Osteoblast (primary cell): ENCODE measurements at places on chromosomes 5 and 9. TPM values are rescaled to one million over a fixed set of nuclear protein-coding genes. Genes with fewer than 3 reads are reported as not detected.

AGXT2 gene
- not detected in 2 replicates for total RNA-seq

ZFP2 gene
- total RNA-seq: 1.2 and 1.4 TPM in 2 replicates

DNA sequence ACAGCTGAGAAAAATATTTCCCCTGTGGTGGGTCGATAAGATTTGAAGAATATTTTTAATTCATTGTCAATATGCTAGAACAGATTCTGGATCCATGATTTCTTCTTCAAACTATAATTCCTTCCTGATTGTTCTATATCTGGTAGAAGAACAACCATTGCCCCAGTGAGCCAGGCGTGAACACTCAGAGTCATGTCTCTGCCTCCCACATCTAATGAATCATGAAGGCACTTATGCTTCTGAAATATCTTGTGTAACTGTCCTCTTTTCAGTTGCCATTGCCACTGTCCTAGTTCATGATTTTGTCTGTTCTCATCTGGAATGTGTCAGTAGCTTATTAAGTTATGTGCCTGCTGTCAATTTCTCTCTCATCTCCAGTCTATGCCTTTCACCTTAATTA is 40.0 kb downstream of the GABRG2 start:
- H3K4me3 ChIP-seq: no peak overlapping the region
- DNase-seq: no peak
- H3K27me3 ChIP-seq: no peaks in the 10 kb centered on the region
- no peaks in the 10 kb centered on the region for H3K4me1 ChIP-seq
- no peaks in the 10 kb centered on the region for H3K36me3 ChIP-seq
- no peak overlapping the region for H3K27ac ChIP-seq

DNA sequence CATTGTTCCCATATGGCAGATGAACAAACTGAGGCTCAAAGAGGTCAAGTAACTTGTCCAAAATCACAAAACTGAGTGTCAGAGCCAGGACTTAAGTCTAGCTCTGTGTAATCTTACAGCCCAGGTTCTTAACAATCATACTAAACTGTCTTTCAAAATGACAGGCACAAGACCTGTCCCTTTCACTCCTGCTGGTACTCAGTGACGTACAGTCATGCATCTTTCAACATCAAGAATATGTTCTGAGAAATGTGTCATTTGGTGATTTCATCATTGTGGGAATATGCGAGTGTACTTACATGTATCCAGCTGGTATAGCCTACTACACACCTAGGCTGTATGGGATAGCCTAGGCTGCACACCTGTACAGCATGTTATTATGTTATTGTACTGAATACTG is 646.8 kb upstream of the WWC1 start:
- H3K27me3 ChIP-seq: no peaks in the 10 kb centered on the region
- no peak for DNase-seq
- H3K27ac ChIP-seq: peak overlapping the region; percentile 94
- peaks cover 36% of the 10 kb centered on the region for H3K4me1 ChIP-seq
- no peak overlapping the region for H3K4me3 ChIP-seq

GRCh38 chr5:57911438-57911837 is 428.8 kb upstream of the ACTBL2 start:
- no peak for DNase-seq
- H3K27me3 ChIP-seq: no peaks in the 10 kb centered on the region
- H3K27ac ChIP-seq: no peak overlapping the region
- H3K4me3 ChIP-seq: no peak overlapping the region
- no peaks in the 10 kb centered on the region for H3K4me1 ChIP-seq
- no peaks in the 10 kb centered on the region for H3K36me3 ChIP-seq

- H3K4me1 ChIP-seq: peaks cover 30% of the 10 kb centered on the region
- H3K36me3 ChIP-seq: no peaks in the 10 kb centered on the region
- no peak for DNase-seq
- H3K27me3 ChIP-seq: no peaks in the 10 kb centered on the region
These were observed 47.0 kb downstream of the SLC44A1 start for GRCh38 chr9:105291422-105291859.

PTGES gene
- 70.9 and 115 TPM in 2 replicates for total RNA-seq

GRCh38 chr9:99309141-99309939 is 87.3 kb downstream of the SEC61B start:
- no peak overlapping the region for H3K4me3 ChIP-seq
- peaks cover 6% of the 10 kb centered on the region for H3K27me3 ChIP-seq
- H3K27ac ChIP-seq: no peak overlapping the region
- no peaks in the 10 kb centered on the region for H3K4me1 ChIP-seq
- no peak for DNase-seq
- no peaks in the 10 kb centered on the region for H3K36me3 ChIP-seq

SLC6A19 gene
- total RNA-seq: not detected in 2 replicates

GRCh38 chr5:150500328-150500841 is 7.5 kb upstream of the NDST1 start:
- peaks cover 44% of the 10 kb centered on the region for H3K36me3 ChIP-seq
- H3K27ac ChIP-seq: peak overlapping the region; percentile 77
- DNase-seq: no peak
- H3K4me3 ChIP-seq: no peak overlapping the region
- peaks cover 91% of the 10 kb centered on the region for H3K4me1 ChIP-seq

ANGPTL2 gene
- 39.8 and 72.5 TPM in 2 replicates for total RNA-seq

MORN5 gene
- total RNA-seq: 0.36 TPM in 1 of 2 replicates, not detected in the other

GRCh38 chr9:104025945-104026344 is 68.2 kb upstream of the SMC2 start:
- H3K4me1 ChIP-seq: no peaks in the 10 kb centered on the region
- DNase-seq: no peak
- no peak overlapping the region for H3K27ac ChIP-seq
- H3K36me3 ChIP-seq: no peaks in the 10 kb centered on the region
- no peaks in the 10 kb centered on the region for H3K27me3 ChIP-seq

C7 gene
- total RNA-seq: 0.36 and 0.88 TPM in 2 replicates

CD72 gene
- 2.7 and 2.9 TPM in 2 replicates for total RNA-seq

C9orf50 gene
- total RNA-seq: under 0.01 and 0.36 TPM in 2 replicates

GRCh38 chr9:81374459-81375186 is 314.7 kb downstream of the TLE1 start:
- H3K27ac ChIP-seq: no peak overlapping the region
- H3K4me3 ChIP-seq: no peak overlapping the region
- DNase-seq: peak; percentile 47
- H3K27me3 ChIP-seq: no peaks in the 10 kb centered on the region
- no peaks in the 10 kb centered on the region for H3K36me3 ChIP-seq

CD14 gene
- total RNA-seq: 1.8 and 4.0 TPM in 2 replicates

PCDHB16 gene
- 1.1 and 3.5 TPM in 2 replicates for total RNA-seq

- no peak overlapping the region for H3K4me3 ChIP-seq
- DNase-seq: no peak
- no peaks in the 10 kb centered on the region for H3K4me1 ChIP-seq
- H3K36me3 ChIP-seq: no peaks in the 10 kb centered on the region
- no peaks in the 10 kb centered on the region for H3K27me3 ChIP-seq
These were observed 53.0 kb upstream of the FAM120A start for GRCh38 chr9:93398471-93398870.

ZDHHC11 gene
- 1.2 and 1.8 TPM in 2 replicates for total RNA-seq

- H3K4me1 ChIP-seq: peaks cover 4% of the 10 kb centered on the region
- peaks cover 5% of the 10 kb centered on the region for H3K27me3 ChIP-seq
- no peak overlapping the region for H3K4me3 ChIP-seq
- no peak overlapping the region for H3K27ac ChIP-seq
These were observed 14.9 kb downstream of the FCN2 start for GRCh38 chr9:134895567-134895907.

DNA sequence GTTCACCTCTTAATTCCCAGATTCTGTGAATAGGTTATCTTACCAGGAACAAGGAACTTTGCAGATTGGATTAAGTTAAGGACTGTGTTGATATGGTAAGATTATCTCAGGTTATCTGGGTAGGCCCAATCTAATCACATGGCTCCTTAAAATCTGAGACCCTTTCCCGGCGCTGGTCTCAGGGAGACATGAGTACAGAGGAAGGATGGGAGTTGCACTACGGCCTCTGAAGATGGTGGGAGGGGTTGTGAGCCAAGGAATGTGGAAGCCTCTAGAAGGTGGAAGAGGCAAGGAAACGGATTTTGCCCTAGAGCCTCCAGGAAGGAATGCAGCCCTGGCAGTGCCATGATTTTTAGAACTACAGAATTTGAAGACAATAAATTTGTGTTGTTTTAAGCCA is 95.1 kb downstream of the AK8 start:
- no peak for DNase-seq
- H3K4me1 ChIP-seq: no peaks in the 10 kb centered on the region
- H3K4me3 ChIP-seq: no peak overlapping the region
- H3K27me3 ChIP-seq: peaks cover 17% of the 10 kb centered on the region
- no peak overlapping the region for H3K27ac ChIP-seq
- no peaks in the 10 kb centered on the region for H3K36me3 ChIP-seq

DNA sequence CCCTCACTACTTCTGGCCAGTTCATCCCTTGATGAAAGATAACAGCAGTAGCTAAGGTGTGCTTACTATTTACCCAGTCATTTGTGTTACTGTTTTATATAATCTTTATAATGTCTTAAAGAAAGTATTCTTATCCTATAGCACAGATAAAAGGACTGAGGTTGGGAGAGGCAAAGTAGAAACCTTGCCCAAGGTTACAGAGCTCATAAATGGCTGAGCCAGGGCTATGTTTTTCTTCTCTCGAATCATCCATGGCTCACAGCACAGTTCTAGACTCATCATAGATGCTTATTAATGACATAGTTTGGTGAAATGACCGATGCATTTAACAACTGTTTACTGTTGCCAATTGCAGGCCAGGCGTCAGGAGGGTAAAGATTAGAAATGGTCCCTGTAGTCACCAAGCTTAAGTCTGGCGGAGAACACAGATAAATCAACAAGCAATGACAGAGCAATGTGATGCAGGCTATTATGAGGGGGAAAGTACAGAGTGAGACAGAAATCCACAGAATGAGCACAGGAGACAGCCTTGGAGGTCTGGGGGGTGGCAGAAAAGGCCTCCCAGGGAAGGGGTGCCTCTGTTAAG is 65.6 kb upstream of the ZNF622 start:
- H3K4me1 ChIP-seq: no peaks in the 10 kb centered on the region
- no peak for DNase-seq
- H3K27me3 ChIP-seq: peaks cover 2% of the 10 kb centered on the region

DNA sequence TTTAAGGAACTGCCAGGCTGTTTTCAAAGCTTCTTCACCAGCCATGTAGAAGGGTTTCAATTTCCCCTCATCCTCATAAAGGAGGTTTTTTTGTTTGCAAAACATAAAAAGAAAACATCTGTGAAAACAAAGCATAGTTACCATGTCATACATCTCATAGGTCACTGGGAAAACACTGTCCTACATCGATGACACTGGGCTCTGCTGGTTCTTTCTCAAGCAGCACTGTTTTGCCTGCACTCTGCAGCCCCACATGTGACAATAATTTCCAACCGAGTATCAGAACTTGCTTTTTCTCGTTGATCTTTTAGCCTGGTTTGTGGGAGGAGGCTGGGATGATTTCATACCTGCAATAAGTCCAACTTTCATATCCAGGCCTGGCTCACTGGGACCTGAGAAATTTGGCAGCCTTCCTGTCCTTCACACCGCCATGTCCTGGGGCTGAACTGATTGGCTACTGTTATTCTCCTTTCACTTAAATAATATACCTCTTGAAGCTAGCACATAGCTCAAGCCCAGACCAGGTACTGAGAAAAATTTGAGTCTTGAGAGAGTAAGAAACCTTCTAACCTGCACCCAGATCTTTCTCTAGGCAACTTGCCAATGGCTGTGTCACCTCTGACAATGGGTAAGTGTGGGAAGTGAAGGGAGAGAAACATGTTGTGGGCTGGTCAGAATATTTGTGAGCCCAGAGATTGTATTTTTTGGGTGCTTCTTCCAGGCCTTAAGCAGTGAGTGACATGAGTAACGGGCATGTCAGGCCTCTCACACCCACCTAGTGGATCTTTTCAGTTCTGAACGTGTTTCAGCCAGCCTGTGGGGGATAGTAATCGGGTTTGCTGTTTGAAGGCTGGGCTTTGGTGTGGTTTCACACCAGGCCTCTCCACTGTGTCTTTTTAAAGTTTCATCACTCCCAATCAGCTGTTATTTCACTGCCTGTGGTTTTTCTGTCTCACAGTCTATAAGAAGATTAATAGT is 502.8 kb downstream of the NTRK2 start:
- no peak overlapping the region for H3K27ac ChIP-seq
- no peaks in the 10 kb centered on the region for H3K36me3 ChIP-seq
- H3K27me3 ChIP-seq: no peaks in the 10 kb centered on the region
- no peaks in the 10 kb centered on the region for H3K4me1 ChIP-seq
- no peak overlapping the region for H3K4me3 ChIP-seq
- no peak for DNase-seq

- H3K27me3 ChIP-seq: no peaks in the 10 kb centered on the region
- H3K4me3 ChIP-seq: no peak overlapping the region
- H3K27ac ChIP-seq: no peak overlapping the region
- DNase-seq: no peak
- H3K36me3 ChIP-seq: no peaks in the 10 kb centered on the region
These were observed 428.6 kb downstream of the PSAT1 start for GRCh38 chr9:78725503-78725902.

EFCAB9 gene
- total RNA-seq: not detected in 2 replicates

BAG1 gene
- 29.3 and 35.9 TPM in 2 replicates for total RNA-seq

DNA sequence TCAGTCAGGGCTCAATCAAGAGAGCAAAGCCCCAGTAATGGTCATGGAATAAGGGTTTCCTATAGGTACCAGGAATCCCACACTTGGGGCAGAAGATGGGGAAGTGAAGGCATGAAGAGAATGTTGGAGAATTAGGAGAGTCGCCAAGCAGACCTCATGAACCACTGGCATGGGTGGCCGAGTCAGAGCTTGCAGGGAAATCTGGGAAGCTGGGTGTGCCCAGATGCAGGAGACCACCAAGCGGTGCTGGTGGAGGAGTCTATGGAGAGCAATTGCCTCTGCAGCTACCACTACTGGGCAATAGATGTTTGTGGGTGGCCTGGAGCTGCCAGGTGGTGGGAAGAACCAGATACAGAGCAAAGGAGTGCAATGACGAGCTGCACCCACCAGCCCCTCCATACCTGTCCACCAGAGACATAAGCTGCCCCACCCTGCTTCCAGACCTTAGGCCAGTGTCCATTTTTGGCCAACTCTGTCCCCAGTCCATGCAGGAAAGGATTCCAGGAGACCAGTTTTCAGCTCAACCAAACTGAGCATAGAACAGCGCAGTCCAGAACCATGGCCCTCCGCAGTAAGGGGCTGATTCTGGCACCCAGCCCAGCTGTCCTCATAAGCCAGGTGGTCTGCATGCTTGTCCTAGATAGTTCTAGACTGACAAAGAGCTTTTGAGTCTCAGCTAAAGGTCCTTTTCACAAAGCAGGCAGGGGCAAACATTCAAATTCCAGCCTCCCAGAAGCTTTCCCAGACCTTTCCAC is 323.9 kb downstream of the GADD45G start:
- peaks cover 10% of the 10 kb centered on the region for H3K4me1 ChIP-seq
- H3K4me3 ChIP-seq: no peak overlapping the region
- no peak for DNase-seq

DNA sequence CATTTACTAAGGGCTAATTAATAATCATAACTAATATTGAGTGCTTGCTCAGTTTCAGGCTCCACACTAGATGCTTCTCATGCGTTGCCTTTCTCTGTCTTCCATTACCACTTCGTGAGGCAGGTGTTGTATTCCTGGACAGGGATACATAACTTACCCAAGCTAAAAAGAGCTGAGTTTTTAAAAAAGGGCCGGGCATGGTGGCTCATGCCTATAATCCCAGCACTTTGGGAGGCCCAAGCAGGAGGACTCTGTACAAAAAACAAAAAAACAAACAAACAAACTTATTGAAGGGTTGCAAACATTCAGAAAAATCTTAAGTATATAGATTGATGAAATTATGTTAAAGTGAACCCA is 12.1 kb upstream of the ANKRD33B start:
- H3K36me3 ChIP-seq: no peaks in the 10 kb centered on the region
- DNase-seq: no peak
- H3K4me3 ChIP-seq: no peak overlapping the region
- peaks cover 41% of the 10 kb centered on the region for H3K4me1 ChIP-seq
- no peaks in the 10 kb centered on the region for H3K27me3 ChIP-seq
- peak overlapping the region; percentile 90 for H3K27ac ChIP-seq
